Stimulated activated CD8-positive, alpha-beta memory T cell treated with anti-CD3 and anti-CD28 coated beads, Interleukin-7, amount 100 ng/mL, for 4 hours (primary cell): ENCODE measurements at places on chromosomes 3 and 15.

DNA sequence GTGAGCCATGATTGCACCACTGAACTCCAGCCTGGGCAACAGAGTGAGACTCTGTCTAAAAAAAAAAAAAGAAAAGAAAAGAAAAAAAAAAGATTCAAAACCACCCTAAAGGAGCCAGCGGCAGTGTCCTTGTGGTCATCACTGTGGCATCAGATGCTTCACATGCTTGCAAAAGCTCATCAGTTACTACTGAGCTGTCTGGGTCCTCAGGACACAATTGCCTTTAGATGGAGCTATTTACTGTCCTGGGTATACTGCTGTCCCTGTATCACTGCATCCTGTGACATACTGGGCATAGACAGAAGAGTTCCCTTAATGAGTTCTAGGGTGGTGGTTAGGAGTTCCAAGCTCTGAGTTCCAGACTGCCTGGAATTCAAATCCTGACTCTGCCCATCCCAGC, 85.8 kb downstream of the LINGO1 start:
- no peak for DNase-seq

- DNase-seq: no peak
These were observed 22.3 kb downstream of the CAND2 start for GRCh38 chr3:12818773-12819172.

- no peak for DNase-seq
These were observed 11.4 kb downstream of the GPR87 start for GRCh38 chr3:151305060-151305774.

DNA sequence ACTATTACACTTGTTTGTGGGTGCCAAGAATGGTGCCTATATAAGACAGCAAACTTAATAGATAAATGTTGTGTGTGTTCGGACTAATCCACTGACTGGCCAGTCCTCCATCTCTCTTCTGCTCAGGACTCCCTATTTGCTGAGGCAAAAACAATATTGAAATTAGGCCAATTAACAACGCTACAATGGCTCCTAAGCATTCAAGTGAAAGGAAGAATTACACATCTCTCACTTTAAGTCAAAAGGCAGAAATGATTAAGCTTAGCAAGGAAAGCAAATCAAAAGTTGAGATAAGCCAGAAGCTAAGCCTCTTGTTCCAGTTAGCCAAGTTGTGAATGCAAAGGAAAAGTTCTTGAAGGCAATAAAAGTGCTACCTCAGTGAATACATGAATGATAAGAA, 126.9 kb downstream of the CCNL1 start:
- DNase-seq: no peak

DNA sequence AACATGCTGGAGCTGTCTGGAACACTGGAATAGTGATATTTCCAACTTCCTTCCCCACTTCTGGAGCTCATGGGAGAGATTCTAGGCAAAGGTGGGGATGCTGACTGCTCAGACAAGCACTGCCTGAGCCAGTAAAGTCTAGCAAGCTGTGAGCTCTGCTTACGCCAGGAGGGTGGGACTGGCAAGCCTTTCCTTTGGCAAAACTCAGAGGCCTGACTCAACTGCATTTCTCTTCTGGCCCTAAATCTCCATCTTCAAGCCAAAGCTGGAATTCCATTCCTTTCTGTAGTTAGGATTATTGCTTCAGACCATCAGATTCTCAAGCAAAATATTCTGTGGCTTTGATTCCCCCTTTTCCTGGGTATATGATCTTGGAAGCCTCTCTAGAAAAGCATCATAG, 20.3 kb upstream of the EPB42 start:
- DNase-seq: no peak

- no peak for DNase-seq
These were observed 77.2 kb downstream of the PPP2R3A start for GRCh38 chr3:136042608-136043221.

DNA sequence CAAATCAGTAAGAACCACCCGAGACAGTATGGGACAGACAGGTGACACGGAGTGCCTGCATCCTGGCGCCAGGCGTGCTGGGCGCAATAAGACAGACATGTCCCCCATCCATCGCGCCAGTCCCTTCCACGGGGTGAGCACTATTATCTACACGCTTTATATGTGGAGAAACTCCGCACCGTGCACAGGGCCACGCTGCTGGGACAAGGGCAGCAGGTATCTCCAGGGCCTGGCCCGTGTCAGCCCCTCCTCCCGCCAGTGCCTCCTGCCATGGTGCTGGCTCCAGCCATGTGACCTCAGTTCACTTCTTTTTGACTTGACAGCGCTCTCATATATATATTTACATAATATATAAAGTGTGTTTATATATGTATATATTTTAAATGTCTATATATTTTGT, 42.6 kb downstream of the TNK2 start:
- no peak for DNase-seq

GRCh38 chr3:171417137-171417536, 43.1 kb downstream of the TNIK start:
- DNase-seq: no peak

DNA sequence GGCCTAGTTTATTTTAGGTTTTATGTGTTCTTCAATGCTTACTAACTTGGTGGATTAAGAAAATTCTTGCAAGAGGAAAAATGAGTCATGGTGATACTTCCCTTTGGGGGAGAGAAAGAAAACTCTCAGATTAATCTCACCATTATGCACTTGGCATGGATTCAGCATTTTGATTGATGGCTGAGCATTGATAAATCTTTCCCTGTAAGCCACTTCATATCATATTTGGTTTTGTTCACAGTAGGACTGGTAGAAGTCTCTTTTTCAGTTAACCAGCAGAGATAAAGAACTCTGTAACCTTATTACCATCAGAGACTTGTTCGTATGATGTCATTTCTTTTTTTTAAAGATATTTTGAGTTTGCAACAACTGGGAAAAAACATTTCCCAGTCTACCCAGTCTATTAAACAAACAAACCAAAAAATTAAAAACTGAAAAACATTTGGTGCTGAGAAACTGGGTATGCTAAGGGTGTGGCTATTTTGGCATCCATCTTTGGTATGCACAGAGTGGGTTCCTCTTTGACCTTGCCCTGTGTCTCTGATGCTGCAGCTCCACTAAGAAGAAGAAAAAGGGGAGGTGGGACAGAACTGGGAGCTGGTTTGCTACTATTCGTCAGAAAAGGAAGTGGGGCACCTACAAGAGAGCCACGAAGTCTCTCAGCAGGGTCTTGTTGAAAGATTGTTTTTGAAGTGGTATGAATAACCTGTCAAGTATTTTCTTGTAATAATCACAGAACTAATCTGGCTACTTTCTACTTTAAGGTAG, 17.2 kb downstream of the TMOD3 start:
- no peak for DNase-seq

GRCh38 chr3:149401212-149401925, 23.9 kb upstream of the TM4SF1 start:
- no peak for DNase-seq

GRCh38 chr3:28841441-28841840, 439.4 kb upstream of the RBMS3 start:
- DNase-seq: no peak

DNA sequence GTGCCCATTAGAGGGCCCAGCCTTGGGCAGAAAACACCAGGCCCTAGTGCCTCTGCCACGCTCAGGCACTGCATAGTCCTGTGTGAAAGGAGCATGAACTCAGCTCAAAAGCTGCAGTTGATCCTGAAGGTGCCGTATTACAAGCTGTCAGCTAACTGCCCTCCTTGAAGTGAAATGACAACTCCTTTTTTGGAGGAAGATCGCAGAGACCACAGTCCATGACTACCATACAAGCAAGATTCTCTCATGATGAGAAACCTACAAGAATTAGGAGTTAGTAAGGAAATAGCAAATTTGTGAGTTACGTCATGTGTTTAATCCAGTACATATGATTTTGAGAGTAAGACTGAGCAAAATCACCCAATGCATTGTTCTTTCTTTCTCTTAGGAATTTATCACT, 513.9 kb upstream of the NR2F2 start:
- no peak for DNase-seq

DNA sequence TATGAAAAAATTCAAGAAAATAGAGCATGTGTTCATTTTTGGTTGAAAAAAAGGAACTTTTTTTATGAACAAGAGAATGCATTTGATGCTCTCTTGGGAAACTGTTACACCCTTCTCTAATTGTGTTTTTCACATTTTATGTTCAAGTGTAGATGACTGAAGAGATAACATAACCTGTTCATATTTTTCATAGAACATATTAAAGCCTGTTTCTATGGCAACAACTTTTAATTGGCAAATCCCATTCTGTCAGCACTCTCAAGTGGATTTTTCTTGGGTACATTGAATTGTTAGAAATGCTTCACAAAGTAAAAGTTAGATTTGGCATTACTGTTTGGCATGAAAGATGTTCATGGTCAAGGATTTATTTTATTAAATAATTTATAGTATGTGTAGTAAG, 117.5 kb downstream of the MBNL1 start:
- DNase-seq: no peak
